Colonic mucosa (tissue), 4 donors: ENCODE measurements at places on chromosomes 11 and 22. TPM values are rescaled to one million over a fixed set of nuclear protein-coding genes. Genes with fewer than 3 reads are reported as not detected.
A peak's percentile ranks its signal among the peaks of the same experiment; 100 is the strongest.

Gene MPZL2
- 114 TPM for total RNA-seq

Gene TYMP
- 28.0 TPM for total RNA-seq

Gene MUC15
- total RNA-seq, result 0.12 TPM

Gene JHY
- 1.9 TPM for total RNA-seq

- H3K27ac ChIP-seq, result no peak overlapping the region
- peaks cover 22% of the 10 kb centered on the region for H3K36me3 ChIP-seq
- DNase-seq, result no peak
Measured at GRCh38 chr22:20565079-20565734, 57.8 kb downstream of the MED15 start.

DNA sequence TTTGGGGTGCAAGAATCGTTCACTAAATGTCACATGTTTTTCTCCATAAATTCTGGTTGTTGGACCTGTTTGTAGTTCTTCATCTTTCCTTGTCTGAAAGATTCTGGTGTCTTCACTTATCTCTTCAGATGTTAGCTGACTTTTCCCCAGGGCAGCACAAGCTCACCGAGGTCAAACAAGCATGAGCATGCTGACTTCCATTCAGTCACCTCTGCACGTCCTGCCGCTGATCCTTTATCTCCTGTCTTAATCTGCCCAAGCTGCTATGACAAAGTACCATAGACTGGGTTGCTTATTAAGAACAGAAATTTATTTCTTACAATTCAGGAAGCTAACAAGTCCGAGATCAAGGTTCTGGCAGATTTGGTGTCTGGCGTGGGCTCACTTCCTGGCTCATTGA lies 800.6 kb downstream of the NTM start:
- no peaks in the 10 kb centered on the region for H3K4me1 ChIP-seq
- H3K27ac ChIP-seq, result no peak overlapping the region
- H3K36me3 ChIP-seq, result no peaks in the 10 kb centered on the region

DNA sequence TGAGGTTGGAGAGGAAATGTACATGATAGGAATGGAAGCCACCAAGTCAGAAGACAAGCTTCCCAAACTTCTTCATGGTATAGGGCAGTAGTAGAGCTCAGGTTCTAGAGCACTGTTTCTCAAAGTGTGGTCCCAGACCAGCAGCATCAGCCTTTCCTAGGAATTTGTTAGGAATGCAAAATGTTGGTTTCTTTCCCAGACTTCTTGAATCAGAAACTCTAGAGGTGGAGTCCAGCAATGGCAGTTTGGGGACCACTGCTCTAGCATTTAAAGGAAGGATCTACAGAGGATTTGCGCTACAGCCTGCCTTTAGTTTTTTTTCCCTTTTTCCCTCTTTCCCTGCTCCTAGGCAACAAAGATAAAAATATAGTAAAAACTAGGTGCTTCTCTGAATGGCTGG lies 17.0 kb upstream of the MMP12 start:
- no peaks in the 10 kb centered on the region for H3K27me3 ChIP-seq
- H3K36me3 ChIP-seq, result no peaks in the 10 kb centered on the region
- H3K27ac ChIP-seq, result no peak overlapping the region
- H3K4me1 ChIP-seq, result no peaks in the 10 kb centered on the region
- no peak overlapping the region for H3K4me3 ChIP-seq
- no peak for DNase-seq

GRCh38 chr22:36317658-36318271 lies 64.8 kb downstream of the APOL1 start:
- no peak overlapping the region for H3K4me3 ChIP-seq
- peaks cover 67% of the 10 kb centered on the region for H3K36me3 ChIP-seq
- H3K27me3 ChIP-seq, result no peaks in the 10 kb centered on the region
- H3K27ac ChIP-seq, result no peak overlapping the region

GRCh38 chr22:42080287-42080686 lies 787 bp downstream of the SMDT1 start:
- peak; percentile 55 for DNase-seq
- peaks cover 9% of the 10 kb centered on the region for H3K36me3 ChIP-seq
- no peaks in the 10 kb centered on the region for H3K27me3 ChIP-seq
- peaks cover 7% of the 10 kb centered on the region for H3K4me1 ChIP-seq
- H3K4me3 ChIP-seq, result peak overlapping the region; percentile 65
- H3K27ac ChIP-seq, result peak overlapping the region; percentile 94

- no peak overlapping the region for H3K27ac ChIP-seq
- no peaks in the 10 kb centered on the region for H3K4me1 ChIP-seq
- no peak for DNase-seq
- no peaks in the 10 kb centered on the region for H3K36me3 ChIP-seq
- H3K27me3 ChIP-seq, result no peaks in the 10 kb centered on the region
Measured at GRCh38 chr11:15473954-15474837, 359.5 kb downstream of the INSC start.
